ENCODE measurements at places on chromosomes 2 and 18.

DNA sequence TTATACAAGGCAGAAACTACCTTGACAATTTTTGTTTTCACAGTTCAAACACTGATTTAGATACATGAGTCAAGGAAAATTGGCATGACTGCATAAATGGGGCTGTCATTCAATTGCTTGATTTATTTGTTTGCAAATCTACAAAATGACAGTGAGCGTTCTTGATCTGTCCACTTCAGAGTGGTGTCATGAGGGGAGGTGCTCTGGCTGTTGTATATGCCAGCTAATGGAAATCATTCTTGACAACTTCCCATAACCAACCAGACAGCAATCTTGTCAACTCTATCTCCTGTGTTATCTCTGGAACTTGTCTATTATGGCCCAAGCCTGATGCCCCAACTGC lies 120.6 kb upstream of the UGP2 start:
- no peak for DNase-seq

GRCh38 chr18:48410095-48410920 lies 1.1 kb upstream of the ZBTB7C start:
- peak; percentile 93 for DNase-seq

GRCh38 chr2:40343902-40344301 lies 108.0 kb downstream of the SLC8A1 start:
- no peak for DNase-seq

DNA sequence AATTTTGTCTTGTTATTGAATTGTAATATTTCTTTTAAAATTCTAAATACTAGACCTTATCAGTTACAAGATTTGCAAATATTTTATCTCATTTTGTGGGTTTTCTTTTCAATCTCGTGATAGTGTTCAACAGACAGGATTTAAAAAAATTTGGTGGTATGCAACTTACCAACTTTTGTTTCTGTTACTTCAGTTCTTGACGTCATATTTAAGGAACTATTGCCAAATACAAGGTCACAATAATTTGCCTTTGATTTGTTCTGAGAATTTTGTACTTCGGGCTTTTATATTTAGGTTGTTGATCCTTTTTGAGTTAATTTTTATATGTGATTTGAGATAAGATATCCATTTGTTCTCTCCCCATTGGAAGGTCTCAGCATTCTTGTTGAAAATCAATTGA lies 876.6 kb downstream of the DCDC2C start:
- no peak for DNase-seq

- DNase-seq = peak; percentile 11
Observed at GRCh38 chr18:43571078-43571689, 293.9 kb upstream of the SYT4 start.

DNA sequence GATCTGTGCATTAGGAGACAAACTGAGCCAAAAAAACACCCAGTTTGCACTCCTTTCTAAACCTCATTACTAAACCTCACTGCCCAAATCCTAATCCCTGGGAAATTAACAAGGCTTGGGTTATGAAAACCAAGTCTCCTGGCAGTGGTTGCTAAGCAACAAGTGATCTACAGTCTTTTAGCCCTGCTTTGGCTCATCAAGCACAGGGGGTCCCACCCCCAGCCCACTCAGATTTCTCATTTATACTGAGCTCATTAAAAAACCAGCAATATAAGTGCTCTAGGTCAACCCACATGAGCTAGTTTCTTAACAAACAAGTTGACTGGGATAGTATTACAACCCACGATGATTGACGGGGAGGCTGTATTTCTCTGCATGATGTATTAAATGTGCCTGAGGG lies 18.4 kb downstream of the DNER start:
- no peak for DNase-seq

GRCh38 chr2:64177315-64177714 lies 33.1 kb upstream of the PELI1 start:
- DNase-seq = no peak

GRCh38 chr2:220370764-220371163 lies 743.3 kb downstream of the SLC4A3 start:
- DNase-seq = no peak

DNA sequence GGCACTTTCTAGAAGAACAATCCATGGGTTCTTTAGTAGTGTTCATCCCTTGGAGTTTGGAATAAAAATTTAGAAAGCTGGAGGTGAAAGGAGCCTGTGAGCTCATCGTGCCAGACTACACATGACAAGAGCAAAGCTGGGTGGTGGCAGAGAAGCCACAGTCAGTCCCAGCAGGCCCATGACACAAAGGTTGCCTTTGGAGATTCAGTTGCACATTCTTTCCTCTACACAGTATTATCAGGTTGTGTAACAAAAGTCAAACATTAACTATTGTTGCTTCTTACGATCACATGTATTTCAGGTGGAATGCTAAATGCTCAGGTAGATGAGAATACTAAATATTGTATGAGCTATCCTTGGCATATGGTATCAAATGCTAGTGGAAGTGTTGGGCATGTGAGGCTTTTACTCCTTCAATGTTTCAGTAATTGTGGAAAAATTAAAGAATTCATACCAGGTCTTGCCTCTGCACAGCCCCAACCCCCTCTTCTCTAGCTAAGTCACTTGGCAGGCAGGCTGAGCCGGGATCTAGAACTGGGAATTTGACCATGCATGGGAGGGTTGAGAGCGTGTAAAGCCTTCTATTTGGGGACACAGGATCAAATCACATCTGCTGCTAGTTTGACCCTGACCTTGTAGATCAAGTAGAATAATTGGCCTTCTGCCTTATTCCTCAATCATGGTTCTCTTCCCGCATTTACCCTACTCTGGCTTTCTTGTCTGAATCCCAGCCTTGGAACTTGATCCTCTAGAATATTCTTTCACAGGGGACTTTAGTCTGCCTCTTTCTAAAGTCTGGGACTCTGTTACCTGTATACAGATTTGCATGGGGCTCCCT lies 230.9 kb downstream of the GCA start:
- no peak for DNase-seq

DNA sequence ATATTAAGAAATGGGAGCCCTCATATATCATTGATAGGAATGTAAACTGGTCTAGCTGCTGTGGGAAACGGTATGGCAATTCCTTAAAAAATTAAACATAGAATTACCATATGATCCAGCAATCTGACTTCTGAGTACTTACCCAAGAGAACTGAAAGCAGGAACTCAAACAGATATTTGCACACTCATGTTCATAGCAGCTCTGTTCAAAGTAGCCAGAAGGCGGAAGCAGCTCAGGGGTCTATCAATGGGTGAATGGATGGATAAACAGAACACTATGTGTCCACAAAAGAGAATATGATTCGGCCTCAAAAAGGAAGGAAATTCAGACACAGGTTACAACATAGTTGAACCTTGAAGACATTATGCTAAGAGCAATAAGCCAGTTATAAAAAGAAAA lies 135.7 kb upstream of the NDUFV2 start:
- no peak for DNase-seq

- peak; percentile 80 for DNase-seq
Observed at GRCh38 chr2:20242727-20243377, 17.9 kb upstream of the SDC1 start.

- no peak for DNase-seq
Observed at GRCh38 chr18:26415631-26416030, 132.7 kb downstream of the KCTD1 start.

GRCh38 chr2:34950797-34951196 lies 1351.7 kb upstream of the FAM98A start:
- DNase-seq = no peak

- DNase-seq = no peak
Observed at GRCh38 chr18:23300231-23300805, 152.8 kb upstream of the RIOK3 start.

DNA sequence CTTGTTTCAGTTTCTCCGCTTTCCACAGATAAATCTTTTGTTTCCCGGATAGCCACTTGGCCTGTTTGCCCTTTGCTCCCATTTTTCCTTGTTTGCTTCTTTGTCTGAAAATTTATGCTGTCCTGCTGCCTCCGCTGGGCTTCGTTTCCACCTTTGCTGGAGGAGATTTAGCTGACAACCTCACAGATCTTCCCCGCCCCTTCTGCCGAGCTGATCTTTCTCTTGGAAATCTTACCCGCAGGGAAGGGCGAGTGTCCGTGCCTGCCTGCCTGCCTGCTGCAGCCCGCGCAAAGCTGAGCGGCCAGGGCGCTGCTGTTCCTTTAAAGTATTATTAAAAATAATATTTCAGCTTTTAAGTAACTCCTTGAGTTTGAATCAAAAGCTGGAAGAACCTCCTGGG lies 1.4 kb upstream of the XRCC5 start:
- peak; percentile 85 for DNase-seq
